Activated CD4-positive, alpha-beta T cell treated with anti-CD3 and anti-CD28 coated beads, Interleukin-2, amount 10 ng/mL, durations not matched to agents 24 days and 14 days (primary cell): ENCODE measurements at places on chromosomes 4 and X.

- DNase-seq = peak; percentile 73
These were observed 43.1 kb upstream of the LSM6 start for GRCh38 chr4:146132445-146132844.

GRCh38 chr4:20832826-20833225 lies 132.6 kb downstream of the PACRGL start:
- no peak for DNase-seq

- DNase-seq = peak; percentile 58
These were observed 99.1 kb downstream of the USP9X start for GRCh38 chrX:41184312-41184711.

- no peak for DNase-seq
These were observed 102.9 kb upstream of the ARSJ start for GRCh38 chr4:114082348-114082747.

- DNase-seq = no peak
These were observed 14.7 kb upstream of the CBR4 start for GRCh38 chr4:169024762-169025161.

DNA sequence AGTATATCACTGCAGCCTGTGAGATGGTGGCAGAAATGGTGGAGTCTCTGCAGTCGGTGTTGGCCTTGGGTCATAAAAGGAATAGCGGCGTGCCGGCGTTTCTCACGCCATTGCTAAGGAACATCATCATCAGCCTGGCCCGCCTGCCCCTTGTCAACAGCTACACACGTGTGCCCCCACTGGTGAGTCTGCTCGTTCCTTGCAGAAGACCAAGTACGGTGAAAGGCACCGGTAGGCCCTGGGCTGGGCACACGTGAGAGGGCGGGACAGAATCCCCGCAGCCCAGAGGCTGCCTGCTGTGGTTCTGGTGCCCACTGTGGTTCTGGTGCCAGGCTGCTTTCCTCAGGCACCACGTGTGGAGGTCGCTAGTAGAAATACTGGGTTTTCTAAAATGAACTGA lies 31.2 kb upstream of the MSANTD1 start:
- no peak for DNase-seq

DNA sequence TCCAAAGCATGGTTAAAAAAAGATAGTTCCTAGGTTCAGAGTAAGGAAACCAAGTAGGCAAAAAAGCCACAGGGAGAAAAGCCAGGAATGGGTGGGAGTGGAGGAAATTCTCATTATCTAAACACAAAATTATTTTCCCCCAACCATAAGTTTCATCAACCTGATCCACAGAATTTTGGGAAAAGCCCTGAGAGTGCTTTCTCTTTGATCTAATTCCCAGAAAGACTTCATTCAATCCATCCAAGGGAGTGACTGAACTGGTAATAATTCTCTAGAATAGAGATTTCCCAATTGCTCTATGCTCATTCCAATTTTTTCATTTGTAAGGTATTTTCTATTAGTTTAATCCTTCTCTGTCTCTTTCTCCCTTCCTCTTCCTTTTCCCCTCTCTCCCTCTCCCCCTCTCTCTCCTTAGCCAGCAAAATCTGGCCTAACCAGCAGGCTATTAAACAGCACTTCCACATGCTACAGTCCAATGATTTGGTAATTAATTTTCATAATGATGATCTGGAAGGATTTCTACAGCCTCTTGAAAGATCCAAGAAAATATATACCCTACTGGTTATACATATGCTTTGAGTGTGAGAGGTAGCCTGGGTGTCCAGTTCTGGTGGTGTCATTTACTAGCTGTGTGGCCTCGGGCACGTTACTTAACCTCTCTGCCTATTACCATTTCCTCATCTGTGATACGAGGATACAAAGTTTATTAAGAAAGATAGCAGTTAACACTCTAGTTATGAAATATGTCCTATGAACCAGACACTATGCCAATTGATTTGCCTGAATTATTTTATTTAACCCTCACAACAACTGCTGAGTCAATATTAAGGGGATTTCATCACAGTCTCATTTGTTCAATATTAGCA lies 251.5 kb upstream of the RASGEF1B start:
- no peak for DNase-seq

- no peak for DNase-seq
These were observed 703.0 kb downstream of the ARAP2 start for GRCh38 chr4:35541146-35541887.

- DNase-seq = no peak
These were observed 10.3 kb downstream of the NOCT start for GRCh38 chr4:139025841-139026240.

DNA sequence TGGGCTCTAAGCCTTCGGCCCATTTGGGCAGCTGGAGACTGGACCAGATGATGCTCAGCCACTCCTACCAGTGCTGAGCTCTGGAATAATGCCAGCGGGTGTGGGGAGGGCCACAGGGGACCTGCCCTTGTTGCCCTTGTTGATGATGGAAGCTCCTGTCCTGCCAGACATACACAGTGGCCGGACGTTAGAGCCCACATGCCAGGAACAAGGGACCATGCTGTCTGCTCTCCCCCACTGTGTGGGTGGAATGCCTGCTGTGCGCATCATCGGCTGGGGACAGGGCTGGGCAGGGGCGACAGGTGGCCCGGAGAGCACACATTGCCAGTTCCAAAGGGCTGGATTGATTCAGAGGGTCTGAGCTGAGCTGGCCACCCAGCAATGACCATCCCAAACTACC lies 2.0 kb downstream of the ABLIM2 start:
- DNase-seq = no peak

GRCh38 chr4:85656759-85657505 lies 182.0 kb downstream of the ARHGAP24 start:
- DNase-seq = no peak

DNA sequence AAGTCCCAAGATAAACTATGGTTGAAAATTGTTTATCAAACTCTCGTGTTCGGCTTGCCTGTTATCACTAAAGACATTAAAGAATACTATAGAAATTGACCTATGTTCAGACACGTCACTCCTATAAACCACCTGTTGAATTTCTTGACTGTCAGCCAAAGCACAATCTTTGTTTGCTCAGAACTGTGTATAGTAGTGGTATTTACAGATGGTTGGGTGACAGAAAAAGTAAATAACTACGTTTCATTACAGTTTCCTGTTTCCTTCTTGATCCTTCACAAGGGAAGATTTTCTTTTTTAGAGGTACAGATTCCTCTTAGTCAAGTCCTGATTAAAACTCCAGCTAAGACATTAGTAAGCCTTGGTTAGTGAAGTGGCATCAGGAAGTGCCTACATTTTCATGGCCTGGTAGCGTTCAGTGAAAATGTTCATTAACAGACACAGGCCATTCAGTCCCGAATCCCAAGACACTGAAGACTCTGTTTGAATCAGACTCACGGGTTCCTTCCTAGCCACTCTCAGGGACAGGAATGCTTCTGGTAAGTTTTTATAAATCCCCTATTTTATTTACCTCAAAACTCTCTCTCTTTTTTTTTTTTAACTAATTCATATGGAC lies at the start of gene SMIM31:
TSS of gene SMIM31 (plus strand) at position 259 of the 616 bp plus-strand sequence. CDS start 16,313 bp downstream, outside the sequence.
- DNase-seq = no peak

GRCh38 chrX:11352296-11352741 lies 59.1 kb downstream of the AMELX start:
- DNase-seq = no peak

- peak; percentile 70 for DNase-seq
These were observed 792 bp downstream of the PPID start for GRCh38 chr4:158722291-158722916.

- peak; percentile 67 for DNase-seq
These were observed 689 bp downstream of the METAP1 start for GRCh38 chr4:98996056-98996764.

DNA sequence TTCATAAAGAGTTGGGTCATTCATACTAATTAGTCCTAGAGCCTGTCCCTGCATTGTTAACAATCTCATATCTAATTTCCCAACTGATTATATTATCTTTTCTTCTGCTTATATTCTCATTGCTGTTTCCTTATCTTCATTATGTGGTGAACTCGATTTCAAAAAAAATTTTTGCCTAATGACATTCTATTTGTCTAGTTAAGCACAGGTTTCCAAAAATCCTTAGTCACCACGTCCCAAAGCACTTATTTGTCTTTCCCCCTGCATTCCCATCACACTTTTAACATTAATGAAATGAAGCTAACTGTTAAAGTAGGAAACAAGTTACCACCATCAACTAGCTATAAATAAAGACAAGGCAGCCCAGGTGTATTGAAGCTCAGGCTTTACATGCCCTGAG lies 131.1 kb downstream of the IQCM start:
- DNase-seq = no peak

DNA sequence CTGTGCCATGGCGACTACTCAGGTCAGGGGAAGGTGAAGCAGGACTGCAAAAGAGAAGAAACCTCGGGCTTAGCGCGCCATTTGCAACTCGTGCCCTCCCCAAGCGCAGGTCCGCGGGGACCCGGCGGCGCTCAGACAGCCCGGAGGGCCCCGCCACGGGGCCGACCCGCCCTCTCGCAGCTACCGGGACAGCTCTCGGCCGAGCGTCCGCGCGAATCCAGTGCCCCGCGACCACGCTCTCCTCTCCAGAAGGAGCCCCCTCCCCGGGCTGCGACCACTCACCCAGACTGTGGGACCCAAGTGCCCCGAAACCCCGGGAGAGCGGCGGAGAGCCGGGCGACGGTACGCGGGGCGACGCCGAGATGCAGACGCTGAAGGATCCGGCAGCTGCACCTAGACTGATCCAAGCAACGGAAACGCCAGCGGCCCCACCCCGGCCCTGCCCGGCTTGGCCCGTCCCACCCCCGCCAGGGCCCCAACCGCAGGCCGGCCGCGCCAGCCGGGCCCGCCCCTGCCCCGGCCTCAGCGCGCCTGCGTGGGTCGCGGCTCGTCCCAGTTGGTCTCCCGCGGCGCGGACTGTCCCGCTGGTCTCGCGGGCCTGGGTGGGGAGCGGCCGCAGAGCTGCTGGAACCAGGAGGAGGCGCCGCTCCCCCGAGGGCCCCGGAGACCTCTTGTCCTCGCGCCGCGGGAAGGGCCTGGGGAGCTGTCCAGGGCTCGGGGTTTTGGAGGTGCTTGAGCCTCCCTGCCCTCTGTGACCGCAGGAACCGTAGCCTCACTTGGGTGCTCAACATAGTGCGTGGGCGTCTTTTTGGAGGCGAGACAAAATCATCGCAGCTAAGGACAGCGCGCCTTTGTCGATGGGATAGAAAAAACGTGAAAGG lies at the start of gene ANXA5:
TSS of gene ANXA5 (minus strand) at position 400 of the 881 bp plus-strand sequence. CDS start at position 9, 391 bp downstream.
- peak; percentile 94 for DNase-seq

DNA sequence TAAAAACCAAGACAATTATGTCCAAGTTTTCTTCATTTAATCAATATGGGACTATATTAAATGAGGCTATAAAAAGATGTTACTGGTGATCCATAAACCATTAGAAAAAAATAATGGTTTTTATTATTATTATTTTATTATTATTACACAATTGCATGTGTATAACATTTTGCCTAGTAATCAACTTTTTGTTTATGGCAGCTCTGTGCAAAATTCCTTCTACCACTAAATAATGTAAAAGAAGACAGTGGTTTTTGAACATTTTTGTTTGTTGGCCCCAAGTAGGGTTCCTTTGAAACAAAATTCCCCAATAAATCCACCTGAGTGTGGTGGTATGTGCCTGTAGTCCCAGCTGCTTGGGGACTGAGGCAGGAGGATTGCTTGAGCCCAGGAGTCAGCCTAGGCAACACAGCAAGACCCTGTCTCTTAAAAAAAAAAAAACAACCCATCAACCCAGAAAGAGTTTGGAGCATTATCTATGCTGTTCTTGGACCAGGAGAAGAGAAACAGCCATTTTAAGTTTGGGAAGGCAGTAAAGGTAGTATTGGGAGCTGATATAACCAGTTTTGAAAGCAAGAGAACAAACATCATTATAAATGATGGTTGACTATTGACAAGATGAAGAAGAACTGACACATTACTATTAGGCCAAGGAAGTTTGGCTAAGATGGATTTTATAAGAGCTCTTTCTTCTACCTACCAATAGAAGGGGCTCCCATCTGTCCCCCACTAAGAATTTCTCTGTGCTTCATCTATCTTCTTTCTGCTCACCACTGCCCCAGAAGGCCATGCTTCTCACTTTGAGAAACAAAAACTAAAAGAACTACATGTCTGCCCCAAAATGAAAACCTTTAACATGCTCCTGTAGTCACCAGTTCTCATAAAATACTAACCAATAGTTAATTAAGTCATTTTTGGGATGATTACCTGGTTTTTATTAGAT lies 2.2 kb downstream of the TMEM156 start:
- peak; percentile 76 for DNase-seq

DNA sequence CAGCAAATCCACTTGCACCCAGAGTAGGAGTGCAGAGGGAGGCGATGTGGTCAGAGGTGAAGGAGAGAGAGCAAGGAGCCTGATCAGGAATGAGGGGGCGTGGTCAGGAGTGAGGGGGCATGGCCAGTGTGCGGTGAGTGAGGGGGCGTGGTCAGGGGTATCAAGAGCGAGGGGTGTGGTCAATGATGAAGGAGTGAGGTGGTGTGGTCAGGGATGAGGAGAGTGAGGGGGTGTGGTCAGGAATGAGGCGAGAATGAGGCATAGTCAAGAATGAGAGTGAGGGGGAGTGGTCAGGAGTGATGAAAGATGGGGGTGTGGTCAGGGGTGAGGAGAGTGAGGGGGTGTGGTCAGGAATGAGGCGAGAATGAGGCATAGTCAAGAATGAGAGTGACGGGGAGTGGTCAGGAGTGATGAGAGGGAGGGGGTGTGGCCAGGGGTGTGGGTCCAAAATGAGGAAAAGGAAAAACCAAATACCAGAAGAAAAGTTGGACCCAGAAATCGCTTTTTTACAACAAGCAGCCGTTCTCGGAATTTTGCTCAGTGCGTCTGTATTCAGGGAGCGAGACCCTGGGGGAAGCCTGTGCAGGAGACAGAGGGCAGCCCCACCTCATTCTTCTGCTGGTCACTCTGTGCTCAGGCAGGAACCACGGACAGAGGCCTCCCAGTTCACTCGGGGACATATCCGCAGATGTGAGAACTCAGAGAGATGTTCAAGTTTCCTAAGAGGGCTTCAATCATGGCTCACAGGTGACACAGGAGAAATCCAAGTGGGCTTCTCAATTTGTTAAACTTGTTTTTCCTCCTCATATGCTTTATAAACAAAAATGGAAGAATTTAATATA lies 47.5 kb downstream of the MAGEA1 start:
- DNase-seq = no peak

DNA sequence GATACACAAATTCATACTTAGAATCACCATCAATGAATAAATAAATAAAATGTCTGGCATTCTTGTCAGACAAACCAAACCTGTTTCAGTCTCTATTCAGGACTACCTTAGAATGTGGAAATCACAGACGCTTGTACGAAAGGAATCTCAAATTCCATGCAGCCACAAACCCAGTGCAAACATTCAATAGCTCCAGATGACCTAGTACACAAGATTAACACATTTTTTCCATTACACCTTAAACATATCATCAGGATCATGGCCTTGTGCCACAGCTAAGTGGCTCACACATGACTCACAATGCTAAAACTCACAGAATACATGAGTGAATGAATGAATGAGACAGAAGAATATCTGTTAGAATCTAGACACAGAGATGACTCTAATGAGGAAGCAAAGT lies 134.2 kb downstream of the PWWP3B start:
- no peak for DNase-seq

- no peak for DNase-seq
These were observed 1.8 kb downstream of the RBM3 start for GRCh38 chrX:48576108-48576507.

- no peak for DNase-seq
These were observed 31.4 kb downstream of the VSIG4 start for GRCh38 chrX:66008328-66008970.
